ENCODE measurements at places on chromosomes 2 and 18.

DNA sequence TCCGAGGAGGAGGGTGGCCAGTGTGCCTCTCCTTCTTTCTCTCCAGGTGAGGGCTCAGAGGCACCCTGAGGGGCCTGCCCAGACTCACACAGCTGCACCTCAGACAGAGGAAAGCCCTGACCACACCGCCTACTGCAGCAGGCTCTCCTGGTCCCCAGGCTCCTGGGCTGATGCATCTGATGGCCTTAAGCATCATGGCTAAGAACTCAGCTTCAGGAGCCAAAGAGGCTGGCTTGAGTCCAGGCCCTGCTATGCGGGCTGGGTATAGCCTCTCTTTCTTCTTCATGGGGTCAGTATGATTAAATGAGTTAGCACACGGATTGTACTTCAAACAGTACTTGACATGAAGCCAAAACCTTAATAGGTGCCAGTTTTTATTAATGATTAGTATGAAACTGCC, 89.6 kb downstream of the TGFA start:
- no peaks in the 10 kb centered on the region for H3K36me3 ChIP-seq
- no peak overlapping the region for H3K4me3 ChIP-seq
- H3K4me1 ChIP-seq: peaks cover 40% of the 10 kb centered on the region
- no peaks in the 10 kb centered on the region for H3K27me3 ChIP-seq
- no peak for DNase-seq

DNA sequence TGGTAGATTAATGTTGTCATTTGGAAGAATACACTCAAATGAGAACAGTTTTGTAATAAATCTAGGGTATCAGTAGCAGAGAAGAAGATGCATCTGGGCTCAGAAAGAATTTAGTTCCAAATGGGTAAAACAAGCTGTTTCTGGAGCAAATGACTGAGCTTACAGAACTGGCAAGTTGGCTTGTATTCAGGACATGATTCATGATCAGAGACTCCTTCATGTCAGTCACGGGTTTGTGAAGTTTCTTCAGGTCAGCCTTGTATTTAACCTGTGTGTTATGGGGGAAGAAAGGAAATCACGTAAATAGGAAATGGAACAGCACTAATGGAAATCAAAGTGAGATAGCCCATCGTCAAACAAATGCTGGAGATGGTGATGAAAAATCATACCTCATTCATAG, 109.1 kb downstream of the RIF1 start:
- no peak overlapping the region for H3K4me3 ChIP-seq
- DNase-seq: no peak
- no peaks in the 10 kb centered on the region for H3K27me3 ChIP-seq

GRCh38 chr2:61943251-61943650, 37.8 kb downstream of the COMMD1 start:
- no peak overlapping the region for H3K27ac ChIP-seq
- no peak for DNase-seq
- no peaks in the 10 kb centered on the region for H3K27me3 ChIP-seq
- H3K36me3 ChIP-seq: peaks cover 11% of the 10 kb centered on the region

GRCh38 chr18:56563568-56563967, 74.8 kb downstream of the TXNL1 start:
- peaks cover 46% of the 10 kb centered on the region for H3K4me1 ChIP-seq
- H3K27ac ChIP-seq: peak overlapping the region; percentile 19
- peak; percentile 73 for DNase-seq
- H3K36me3 ChIP-seq: no peaks in the 10 kb centered on the region
- H3K27me3 ChIP-seq: peaks cover 4% of the 10 kb centered on the region

- no peak overlapping the region for H3K4me3 ChIP-seq
- peaks cover 14% of the 10 kb centered on the region for H3K27me3 ChIP-seq
- H3K27ac ChIP-seq: no peak overlapping the region
- no peak for DNase-seq
- H3K4me1 ChIP-seq: peaks cover 16% of the 10 kb centered on the region
- H3K36me3 ChIP-seq: no peaks in the 10 kb centered on the region
Measured at GRCh38 chr2:68292108-68292710, 27.5 kb downstream of the CNRIP1 start.

GRCh38 chr2:2127467-2127866, 203.6 kb downstream of the MYT1L start:
- no peak overlapping the region for H3K27ac ChIP-seq
- no peaks in the 10 kb centered on the region for H3K36me3 ChIP-seq
- H3K27me3 ChIP-seq: peaks cover 21% of the 10 kb centered on the region
- H3K4me3 ChIP-seq: no peak overlapping the region

GRCh38 chr2:124804014-124804940, 779.2 kb downstream of the CNTNAP5 start:
- H3K4me1 ChIP-seq: no peaks in the 10 kb centered on the region
- H3K4me3 ChIP-seq: no peak overlapping the region
- peaks cover 6% of the 10 kb centered on the region for H3K27me3 ChIP-seq

- H3K4me3 ChIP-seq: no peak overlapping the region
- H3K27ac ChIP-seq: no peak overlapping the region
- peaks cover 63% of the 10 kb centered on the region for H3K4me1 ChIP-seq
- no peaks in the 10 kb centered on the region for H3K27me3 ChIP-seq
- DNase-seq: no peak
Measured at GRCh38 chr2:101820519-101820918, 123.0 kb downstream of the MAP4K4 start.

GRCh38 chr2:28952836-28953211, 28.3 kb upstream of the TOGARAM2 start:
- no peak for DNase-seq
- H3K4me1 ChIP-seq: peaks cover 18% of the 10 kb centered on the region
- peaks cover 21% of the 10 kb centered on the region for H3K27me3 ChIP-seq

GRCh38 chr2:186827411-186827810, 21.6 kb downstream of the ZSWIM2 start:
- no peak overlapping the region for H3K27ac ChIP-seq
- DNase-seq: no peak
- no peaks in the 10 kb centered on the region for H3K36me3 ChIP-seq
- no peaks in the 10 kb centered on the region for H3K4me1 ChIP-seq

- H3K27ac ChIP-seq: no peak overlapping the region
- peaks cover 35% of the 10 kb centered on the region for H3K27me3 ChIP-seq
- no peaks in the 10 kb centered on the region for H3K36me3 ChIP-seq
- H3K4me3 ChIP-seq: no peak overlapping the region
- DNase-seq: no peak
- peaks cover 34% of the 10 kb centered on the region for H3K4me1 ChIP-seq
Measured at GRCh38 chr2:232526372-232526941, 497 bp downstream of the CHRND start.

- no peak overlapping the region for H3K4me3 ChIP-seq
- peak overlapping the region; percentile 50 for H3K27ac ChIP-seq
- H3K4me1 ChIP-seq: peaks cover 22% of the 10 kb centered on the region
- H3K27me3 ChIP-seq: peaks cover 3% of the 10 kb centered on the region
- no peaks in the 10 kb centered on the region for H3K36me3 ChIP-seq
Measured at GRCh38 chr2:190717306-190717705, 68.4 kb downstream of the NAB1 start.

DNA sequence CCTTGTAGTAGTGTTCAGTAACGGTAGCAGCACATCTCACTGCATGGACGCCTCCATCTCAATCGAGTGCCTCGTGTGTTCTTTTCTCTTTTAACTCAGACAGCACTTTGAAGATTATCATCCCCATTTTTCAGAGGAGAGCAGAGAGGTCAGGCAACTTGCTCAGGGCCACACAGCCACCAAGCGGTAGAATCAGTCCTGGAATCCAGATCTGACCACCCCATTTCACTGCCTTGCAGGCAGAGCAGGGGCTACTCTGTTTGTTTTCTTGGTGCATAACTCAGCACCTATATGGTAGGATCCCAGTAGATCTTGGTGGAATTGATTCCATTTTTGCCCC, 129.5 kb downstream of the SMAD7 start:
- peaks cover 11% of the 10 kb centered on the region for H3K27me3 ChIP-seq
- no peak overlapping the region for H3K4me3 ChIP-seq
- H3K36me3 ChIP-seq: peaks cover 53% of the 10 kb centered on the region
- peaks cover 53% of the 10 kb centered on the region for H3K4me1 ChIP-seq
- peak overlapping the region; percentile 14 for H3K27ac ChIP-seq

GRCh38 chr2:26847307-26847654, 651 bp upstream of the DPYSL5 start:
- no peak for DNase-seq
- peak overlapping the region; percentile 85 for H3K4me3 ChIP-seq
- H3K4me1 ChIP-seq: peaks cover 15% of the 10 kb centered on the region
- H3K36me3 ChIP-seq: no peaks in the 10 kb centered on the region
- H3K27me3 ChIP-seq: peaks cover 62% of the 10 kb centered on the region

DNA sequence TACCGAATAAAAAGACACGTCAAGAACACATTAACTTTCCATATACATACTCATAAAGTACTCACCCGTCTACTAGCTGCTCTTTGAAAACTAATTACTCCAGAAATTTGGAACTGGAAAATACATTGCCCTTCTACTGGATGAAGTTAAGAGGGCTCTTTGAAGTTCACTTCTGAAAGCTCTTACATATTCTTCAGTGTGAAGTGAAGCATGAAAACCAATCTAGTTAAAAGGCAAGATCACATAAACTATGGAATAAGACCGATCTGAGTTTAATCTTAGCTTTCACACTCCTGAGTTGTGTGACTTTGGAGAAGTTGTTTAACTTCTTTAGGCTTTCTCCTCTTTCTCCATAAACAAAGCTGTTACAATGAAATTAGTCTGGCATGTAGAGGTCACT, 38.5 kb downstream of the REV1 start:
- peaks cover 14% of the 10 kb centered on the region for H3K4me1 ChIP-seq
- no peak for DNase-seq
- H3K4me3 ChIP-seq: no peak overlapping the region
- no peaks in the 10 kb centered on the region for H3K27me3 ChIP-seq
- peak overlapping the region; percentile 11 for H3K27ac ChIP-seq

GRCh38 chr2:113979191-113980128, 89.6 kb downstream of the ACTR3 start:
- no peak for DNase-seq
- peaks cover 3% of the 10 kb centered on the region for H3K27me3 ChIP-seq

DNA sequence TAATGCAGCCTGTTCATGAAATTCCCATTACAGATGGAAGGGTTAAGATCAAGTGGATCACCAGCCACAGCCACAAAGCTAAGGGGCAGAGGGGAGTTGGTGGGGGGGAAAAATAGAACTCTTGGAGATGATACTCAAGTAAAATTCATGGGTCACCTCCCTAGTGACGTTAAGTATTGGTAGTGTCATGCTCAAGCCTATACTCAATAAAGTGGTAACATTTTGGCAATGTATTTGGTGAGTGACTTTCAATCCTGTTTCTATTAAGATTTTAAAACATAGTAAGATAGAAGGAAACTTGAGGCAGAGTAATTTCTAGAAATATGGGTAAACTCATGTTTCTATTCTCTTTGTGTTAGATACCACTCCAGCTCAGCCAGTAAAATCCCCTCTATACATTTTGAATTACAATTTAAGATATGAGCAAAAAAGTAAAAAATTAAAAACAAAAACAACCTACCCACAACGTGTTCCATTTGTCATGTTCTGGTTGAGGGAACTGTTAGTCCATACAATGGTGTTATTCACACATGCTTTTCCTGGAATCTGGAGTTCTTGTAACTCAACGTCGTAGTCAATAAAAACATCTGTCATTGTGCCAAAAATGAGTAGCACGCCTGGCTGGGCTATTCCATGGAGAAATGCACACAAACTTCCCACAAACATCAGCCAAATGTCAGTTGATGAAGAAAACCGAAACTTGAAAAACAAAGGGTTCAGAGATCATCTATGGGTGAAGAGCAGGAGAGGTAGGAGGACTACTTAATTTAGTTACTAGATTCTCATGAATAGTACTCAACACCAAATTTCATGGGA, 18.1 kb downstream of the ABCB11 start:
- no peak for DNase-seq
- no peaks in the 10 kb centered on the region for H3K36me3 ChIP-seq
- H3K27ac ChIP-seq: no peak overlapping the region
- no peak overlapping the region for H3K4me3 ChIP-seq
- H3K27me3 ChIP-seq: peaks cover 4% of the 10 kb centered on the region

GRCh38 chr2:157267476-157267875, 10.0 kb downstream of the GALNT5 start:
- no peak overlapping the region for H3K4me3 ChIP-seq
- H3K27ac ChIP-seq: no peak overlapping the region
- peaks cover 5% of the 10 kb centered on the region for H3K36me3 ChIP-seq
- H3K27me3 ChIP-seq: peaks cover 12% of the 10 kb centered on the region

GRCh38 chr2:141393214-141393545, 737.6 kb downstream of the LRP1B start:
- H3K36me3 ChIP-seq: no peaks in the 10 kb centered on the region
- DNase-seq: no peak
- no peaks in the 10 kb centered on the region for H3K27me3 ChIP-seq
- no peak overlapping the region for H3K27ac ChIP-seq
- H3K4me1 ChIP-seq: no peaks in the 10 kb centered on the region

- DNase-seq: no peak
- no peaks in the 10 kb centered on the region for H3K4me1 ChIP-seq
Measured at GRCh38 chr18:29163596-29163995, 986.7 kb upstream of the CDH2 start.

All from nephron progenitor cell (in vitro differentiated cells).